ENCODE measurements at places on chromosomes 4 and X. TPM values are rescaled to one million over a fixed set of nuclear protein-coding genes. Genes with fewer than 3 reads are reported as not detected.

DNA sequence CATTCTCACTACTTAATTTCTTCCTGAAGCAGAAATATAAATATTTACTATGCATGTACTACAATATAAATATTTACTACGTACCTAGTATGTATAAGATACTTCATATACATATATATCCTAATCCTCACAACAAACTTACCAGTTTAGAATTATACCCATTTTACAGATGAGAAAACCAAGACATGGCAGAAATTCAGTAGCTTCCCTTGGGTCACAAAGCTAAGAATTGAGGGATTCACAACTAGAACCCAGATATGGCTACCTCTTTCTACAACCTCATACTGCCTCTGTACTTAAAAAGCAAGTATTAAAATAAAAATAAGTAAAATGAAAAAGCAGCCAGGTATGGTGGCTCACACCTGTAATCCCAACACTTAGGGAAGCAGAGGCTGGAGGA is 65.9 kb downstream of the AMMECR1 start:
- no peak overlapping the region for H3K27ac ChIP-seq
- H3K4me3 ChIP-seq = no peak overlapping the region
- no peak for DNase-seq
- H3K4me1 ChIP-seq = peaks cover 4% of the 10 kb centered on the region
- H3K36me3 ChIP-seq = no peaks in the 10 kb centered on the region
- no peaks in the 10 kb centered on the region for H3K27me3 ChIP-seq

- H3K27ac ChIP-seq = no peak within 1 kb of the TSS
- peak; percentile 70 for DNase-seq
- no peaks in the 10 kb centered on the region for H3K27me3 ChIP-seq
- no peaks in the 10 kb centered on the region for H3K4me1 ChIP-seq
- peak within 1 kb of the TSS; percentile 76 for H3K4me3 ChIP-seq
These were observed at the start of gene TSPAN7 for GRCh38 chrX:38561126-38561868. Gene TSPAN7, plus strand, starts transcription at chrX:38561542. Its CDS starts 5 bp downstream, at chrX:38561547.

- DNase-seq = no peak
- H3K27me3 ChIP-seq = no peaks in the 10 kb centered on the region
- H3K4me3 ChIP-seq = no peak overlapping the region
- no peak overlapping the region for H3K27ac ChIP-seq
These were observed 107.2 kb upstream of the KIT start for GRCh38 chr4:54550395-54551171.

Gene CXCL1
- total RNA-seq = 0.20 TPM

DNA sequence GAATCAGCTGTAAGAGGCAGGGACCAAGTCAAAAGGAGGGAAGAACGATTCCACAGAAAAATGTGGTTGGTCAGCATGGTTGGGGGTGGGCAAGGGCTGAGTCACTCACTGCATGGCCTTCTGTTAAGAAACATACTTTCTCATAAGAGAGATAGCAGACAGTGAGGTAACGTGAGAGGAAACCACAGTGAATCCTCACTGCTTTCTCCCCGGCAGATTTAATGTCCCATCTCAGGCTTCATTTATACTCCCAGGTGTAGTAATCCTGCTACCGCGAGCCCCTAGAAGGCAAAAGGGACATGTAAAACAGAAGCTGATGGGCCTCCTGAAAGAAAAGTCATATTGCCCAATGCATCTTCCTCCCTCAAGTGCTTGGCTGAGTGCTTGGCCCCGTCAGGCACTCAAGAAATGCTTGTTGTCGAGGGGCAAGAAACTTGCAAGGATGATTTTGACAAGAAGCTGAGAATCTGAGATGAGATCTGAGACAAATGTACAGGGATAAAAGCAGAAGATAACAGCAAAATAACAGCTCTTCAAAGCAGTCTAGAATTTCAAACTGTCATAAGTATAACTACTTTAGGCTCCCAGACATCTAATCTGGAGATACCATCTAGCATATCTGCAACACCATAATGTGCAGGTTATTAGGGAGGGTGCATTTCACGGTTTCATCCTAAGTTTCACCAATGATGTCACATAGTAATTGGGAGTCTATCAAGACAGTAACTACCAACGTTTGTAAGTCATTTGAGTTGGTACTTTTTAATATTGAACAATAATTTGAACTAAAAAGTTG is 40.2 kb downstream of the SH3KBP1 start:
- H3K4me1 ChIP-seq = no peaks in the 10 kb centered on the region
- no peaks in the 10 kb centered on the region for H3K27me3 ChIP-seq
- peaks cover 3% of the 10 kb centered on the region for H3K36me3 ChIP-seq
- no peak overlapping the region for H3K4me3 ChIP-seq
- H3K27ac ChIP-seq = no peak overlapping the region
- no peak for DNase-seq

- H3K4me1 ChIP-seq = no peaks in the 10 kb centered on the region
- no peaks in the 10 kb centered on the region for H3K27me3 ChIP-seq
- H3K4me3 ChIP-seq = no peak overlapping the region
- no peak overlapping the region for H3K27ac ChIP-seq
- DNase-seq = no peak
These were observed 23.1 kb downstream of the CT47C1 start for GRCh38 chrX:119095936-119096335.

DNA sequence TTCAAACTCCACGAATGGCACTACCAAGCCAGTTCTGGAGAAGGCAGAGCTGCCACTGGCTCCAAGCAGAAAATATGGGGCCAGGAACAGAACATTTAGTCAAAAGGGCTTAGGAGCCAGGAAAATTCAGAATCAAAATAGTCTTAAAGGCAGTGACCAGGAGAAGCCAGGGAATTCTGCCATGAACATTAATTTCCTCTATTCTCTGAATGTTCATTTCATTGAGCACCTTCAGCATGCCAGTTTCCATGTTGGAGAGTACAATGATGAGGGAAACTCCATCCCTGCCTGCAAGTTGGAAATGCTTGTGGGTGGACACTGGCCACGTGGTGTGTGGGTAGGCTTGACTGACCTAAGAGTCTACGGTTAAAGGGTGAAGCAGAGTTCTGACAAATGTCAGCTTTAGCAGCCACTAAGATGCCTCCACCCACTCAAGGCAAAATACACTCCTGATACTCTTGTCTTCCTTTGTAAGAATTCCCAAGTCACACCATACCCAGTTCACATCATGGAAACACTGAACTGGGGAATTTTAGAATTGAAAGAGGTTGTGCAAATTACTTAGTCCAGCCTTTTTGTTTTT is 190.1 kb upstream of the C1QTNF7 start:
- no peaks in the 10 kb centered on the region for H3K27me3 ChIP-seq
- H3K4me1 ChIP-seq = 0 out of 2 replicates have a peak, but pooled peaks cover 2% of the 10 kb centered on the region
- H3K4me3 ChIP-seq = no peak overlapping the region
- DNase-seq = no peak
- H3K27ac ChIP-seq = no peak overlapping the region
- no peaks in the 10 kb centered on the region for H3K36me3 ChIP-seq

Gene AVPR2
- total RNA-seq = not detected

Gene PLP1
- 88.3 TPM for total RNA-seq

DNA sequence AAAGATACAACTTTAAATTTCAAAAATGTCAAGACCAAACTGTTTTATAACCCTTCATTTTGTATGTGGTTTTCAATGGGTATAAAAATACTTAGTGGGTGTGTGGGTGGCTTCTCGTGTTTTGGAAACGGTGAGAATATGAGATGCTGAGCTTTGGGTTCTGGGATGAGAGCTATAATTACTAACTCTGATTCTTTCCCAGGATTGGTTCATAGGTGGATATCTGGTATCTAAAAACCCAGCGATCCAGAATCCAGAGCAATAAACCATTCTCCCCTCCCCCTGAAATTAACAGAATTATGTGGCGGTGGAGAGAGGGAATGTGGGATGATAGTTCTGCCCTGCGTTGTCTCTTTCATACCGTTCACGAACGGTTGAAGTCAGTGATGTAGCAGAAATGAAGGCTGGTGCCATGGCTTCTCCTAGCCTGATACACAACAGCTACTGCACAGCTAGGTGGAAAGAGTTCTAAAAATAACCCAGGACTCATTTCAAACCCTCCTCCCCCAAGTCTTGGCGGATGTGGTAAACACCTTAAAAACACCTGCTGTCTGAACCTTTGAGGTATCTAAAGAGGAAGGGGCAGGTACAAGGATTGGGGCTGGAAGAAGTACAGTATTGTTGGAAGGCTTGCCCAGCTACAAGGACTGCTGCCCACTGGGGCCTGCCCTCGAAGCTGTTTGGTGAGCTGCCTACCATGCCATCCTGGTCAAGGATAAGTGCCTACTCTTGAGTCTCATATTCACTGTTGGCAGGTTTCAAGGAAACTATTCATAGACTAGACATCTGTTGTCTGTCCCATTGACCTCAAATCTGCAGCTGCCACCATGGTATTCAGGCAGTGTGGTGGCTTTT is 44.5 kb downstream of the SEPTIN11 start:
- H3K36me3 ChIP-seq = peaks cover 29% of the 10 kb centered on the region
- H3K4me3 ChIP-seq = no peak overlapping the region
- no peaks in the 10 kb centered on the region for H3K27me3 ChIP-seq
- H3K27ac ChIP-seq = no peak overlapping the region

DNA sequence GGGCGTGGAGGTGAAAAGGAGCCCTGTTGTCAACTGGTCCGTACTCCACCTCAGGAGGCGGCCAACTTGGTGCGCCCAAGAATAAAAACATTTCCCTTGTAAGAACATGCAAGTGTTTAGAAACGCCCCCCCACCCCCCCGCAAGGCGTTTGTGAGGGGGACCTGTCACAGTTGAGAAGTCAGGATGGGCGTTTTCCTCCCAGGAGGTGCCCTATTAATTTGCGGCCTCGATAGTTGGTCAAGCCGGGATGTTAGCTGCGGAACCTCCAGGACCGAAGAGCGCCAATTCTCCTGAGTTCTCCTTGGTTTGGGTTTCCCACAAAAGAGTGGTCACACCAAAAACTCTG is 651 bp upstream of the SAP30 start:
- no peaks in the 10 kb centered on the region for H3K4me1 ChIP-seq
- DNase-seq = no peak
- peak overlapping the region; percentile 100 for H3K4me3 ChIP-seq
- peak overlapping the region; percentile 43 for H3K27ac ChIP-seq

Gene CPZ
- 36.4 TPM for total RNA-seq

DNA sequence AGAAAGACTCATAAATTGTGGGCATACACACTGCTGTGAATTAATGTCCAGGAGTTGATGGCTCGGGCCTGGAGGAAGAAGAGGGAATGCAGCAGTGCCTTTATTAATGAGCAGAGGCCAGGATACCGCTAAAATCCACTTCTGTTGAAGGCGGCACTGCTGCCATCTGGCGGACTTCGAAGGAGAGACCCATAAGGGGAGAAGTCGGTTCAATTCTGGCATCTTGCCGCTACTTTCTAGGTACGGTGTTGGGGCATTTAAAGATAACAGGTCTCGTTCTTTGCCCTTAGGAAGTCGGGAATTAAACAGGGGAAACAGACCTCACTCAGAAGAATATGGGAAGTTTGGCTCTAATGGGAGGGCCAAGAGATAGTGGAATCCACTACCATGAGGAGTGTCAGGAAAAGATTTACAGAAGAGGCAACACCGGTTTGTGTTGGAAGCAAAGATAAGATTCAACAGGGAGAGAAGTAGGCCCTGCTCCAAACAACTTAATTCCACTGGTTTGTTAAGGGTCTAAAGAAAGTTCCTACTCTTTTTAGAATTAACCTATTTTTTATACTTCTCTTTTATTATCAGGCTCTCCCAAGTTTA is 133.6 kb upstream of the GIMD1 start:
- peaks cover 12% of the 10 kb centered on the region for H3K36me3 ChIP-seq
- H3K27me3 ChIP-seq = no peaks in the 10 kb centered on the region
- H3K4me1 ChIP-seq = no peaks in the 10 kb centered on the region
- no peak overlapping the region for H3K4me3 ChIP-seq

DNA sequence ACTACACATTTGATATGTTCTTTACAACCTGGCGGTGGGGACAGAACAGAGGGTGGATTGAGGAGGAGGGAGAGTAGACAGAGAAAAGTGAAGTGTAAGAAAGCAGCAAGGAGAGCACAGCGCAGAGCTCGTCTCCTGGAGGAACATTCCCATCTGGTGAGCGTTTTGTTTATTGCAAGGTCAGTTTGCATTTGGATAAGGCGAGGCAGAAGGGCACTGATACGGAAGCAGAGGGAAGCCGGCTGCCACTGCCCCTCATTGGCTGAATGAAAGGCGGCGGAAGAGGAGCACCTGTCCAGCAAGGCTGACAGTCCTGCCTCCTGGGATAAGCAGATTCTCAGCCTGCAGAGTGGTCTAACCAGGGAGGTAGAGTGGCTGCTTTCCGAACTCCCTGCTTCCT is 83.2 kb downstream of the GPR143 start:
- H3K27me3 ChIP-seq = no peaks in the 10 kb centered on the region
- no peak overlapping the region for H3K4me3 ChIP-seq
- peak; percentile 35 for DNase-seq
- H3K36me3 ChIP-seq = peaks cover 16% of the 10 kb centered on the region

GRCh38 chr4:55364691-55365344 is 18.8 kb downstream of the SRD5A3 start:
- no peak overlapping the region for H3K4me3 ChIP-seq
- peaks cover 26% of the 10 kb centered on the region for H3K36me3 ChIP-seq
- no peak overlapping the region for H3K27ac ChIP-seq
- no peak for DNase-seq
- no peaks in the 10 kb centered on the region for H3K27me3 ChIP-seq

DNA sequence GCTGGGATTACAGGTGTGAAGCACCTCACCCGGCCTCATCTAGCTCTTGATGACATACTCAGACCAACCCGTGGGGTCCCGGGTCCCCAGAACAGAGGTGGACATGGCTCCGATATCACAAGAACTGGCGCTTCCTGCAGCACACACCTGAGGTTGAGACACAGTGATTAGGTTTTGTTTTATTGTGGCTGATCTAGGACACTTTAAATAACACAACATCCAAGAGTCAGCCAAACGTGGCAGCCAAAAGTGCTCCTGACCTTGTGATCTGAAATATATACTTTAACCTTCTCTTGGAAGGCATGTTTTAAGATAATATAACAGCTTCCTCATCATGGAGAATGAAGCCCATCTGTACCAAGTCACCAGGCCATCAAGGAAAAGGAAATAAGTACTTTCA is 198.9 kb downstream of the DHRSX start:
- H3K4me1 ChIP-seq = no peaks in the 10 kb centered on the region
- H3K27ac ChIP-seq = no peak overlapping the region
- no peaks in the 10 kb centered on the region for H3K27me3 ChIP-seq

Gene PDLIM3
- total RNA-seq = 12.0 TPM

Gene DDIT4L
- total RNA-seq = 2.1 TPM

DNA sequence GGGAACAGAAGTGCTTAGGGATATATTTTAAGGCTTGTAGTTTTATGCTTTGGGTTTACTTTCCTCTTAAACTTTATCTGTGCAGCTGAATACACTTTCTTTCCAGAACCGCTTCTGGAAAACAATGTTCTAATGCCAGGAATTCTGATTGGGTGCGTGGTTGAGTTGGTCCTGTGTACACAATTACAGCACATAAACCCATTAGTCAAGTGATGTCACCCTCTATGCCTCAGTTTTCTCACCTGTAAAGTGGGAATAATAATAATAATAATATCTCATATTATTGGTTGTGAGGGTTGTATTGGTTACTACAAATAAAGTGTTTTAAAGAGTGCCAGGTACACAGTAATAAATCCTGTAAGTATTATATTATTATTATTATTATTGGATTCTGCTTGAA is 129.2 kb downstream of the MID1IP1 start:
- no peak for DNase-seq
- H3K4me1 ChIP-seq = no peaks in the 10 kb centered on the region
- no peak overlapping the region for H3K27ac ChIP-seq
- H3K4me3 ChIP-seq = no peak overlapping the region

- peak; percentile 41 for DNase-seq
- H3K4me1 ChIP-seq = no peaks in the 10 kb centered on the region
- no peak within 1 kb of the TSS for H3K27ac ChIP-seq
These were observed at the start of gene RAB33A for GRCh38 chrX:130171446-130172126. Gene RAB33A, plus strand, starts transcription at chrX:130171962. Its CDS starts 101 bp downstream, at chrX:130172063.

GRCh38 chr4:169906104-169906503 is 120.1 kb downstream of the MFAP3L start:
- no peak overlapping the region for H3K27ac ChIP-seq
- H3K4me3 ChIP-seq = no peak overlapping the region
- H3K27me3 ChIP-seq = no peaks in the 10 kb centered on the region
- no peak for DNase-seq

All from H9 (cell line).